ENCODE measurements at places on chromosomes 12 and 14. TPM values are rescaled to one million over a fixed set of nuclear protein-coding genes. Genes with fewer than 3 reads are reported as not detected.

TAS2R14 gene
- 0.53 TPM for polyA plus RNA-seq

PDZRN4 gene
- polyA plus RNA-seq, result not detected

TMEM52B gene
- polyA plus RNA-seq, result 0.54 TPM

DHRS1 gene
- 31.6 TPM for polyA plus RNA-seq

HCAR1 gene
- polyA plus RNA-seq, result not detected

B4GALNT3 gene
- 0.10 TPM for polyA plus RNA-seq
